NB4 (cell line): ENCODE measurements at places on chromosomes 1 and 21.

GRCh38 chr1:236336084-236336483 is 54.3 kb upstream of the ERO1B start:
- DNase-seq, result no peak

- DNase-seq, result peak; percentile 83
These were observed 17.2 kb downstream of the DRAXIN start for GRCh38 chr1:11708554-11709350.

GRCh38 chr1:189538271-189538670 is 939.4 kb downstream of the BRINP3 start:
- DNase-seq, result no peak

- DNase-seq, result no peak
These were observed 164.7 kb downstream of the GALNT2 start for GRCh38 chr1:230231774-230232145.

GRCh38 chr1:179310291-179310690 is 16.7 kb downstream of the SOAT1 start:
- DNase-seq, result no peak

DNA sequence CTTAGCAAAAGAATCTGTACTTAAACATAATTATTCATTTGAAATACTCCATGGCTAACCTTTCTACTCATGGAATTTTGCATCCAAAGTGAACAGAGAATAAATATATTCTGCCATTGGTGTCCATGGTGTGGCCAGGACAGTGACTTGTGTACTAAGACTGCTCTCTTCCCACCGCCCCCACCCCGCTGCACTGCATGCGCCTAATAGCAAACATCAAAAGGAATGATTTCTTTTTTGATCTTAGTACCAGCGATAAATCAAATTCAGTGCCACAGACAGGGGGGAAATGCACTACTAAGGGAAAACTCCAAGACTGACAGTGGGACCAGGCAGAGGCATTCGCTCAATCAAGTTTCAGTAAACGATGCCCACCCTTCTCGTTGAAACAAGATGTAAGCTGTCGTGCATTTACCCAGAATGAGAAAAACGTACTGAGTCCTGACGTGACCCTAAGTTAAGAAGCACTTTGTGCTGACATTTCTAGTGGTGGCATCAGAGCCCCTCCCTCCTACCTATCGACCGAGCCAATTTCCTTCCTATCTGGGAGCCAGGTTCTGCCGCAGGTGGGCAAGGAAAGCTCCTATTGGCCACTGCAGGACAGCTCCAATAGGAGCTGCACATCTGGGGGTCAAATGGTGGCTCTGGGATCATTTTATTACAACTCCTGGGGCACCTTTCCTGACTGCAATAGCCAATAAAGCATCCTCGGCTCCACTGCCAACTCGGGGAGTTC is 12.5 kb downstream of the ESRRG start:
- DNase-seq, result no peak
